ENCODE measurements at places on chromosomes 7 and 10. TPM values are rescaled to one million over a fixed set of nuclear protein-coding genes. Genes with fewer than 3 reads are reported as not detected.

GRCh38 chr7:91657483-91658071, 222.9 kb downstream of the MTERF1 start:
- H3K27ac ChIP-seq: no peak overlapping the region
- no peaks in the 10 kb centered on the region for H3K27me3 ChIP-seq
- H3K4me1 ChIP-seq: no peaks in the 10 kb centered on the region
- DNase-seq: no peak

DNA sequence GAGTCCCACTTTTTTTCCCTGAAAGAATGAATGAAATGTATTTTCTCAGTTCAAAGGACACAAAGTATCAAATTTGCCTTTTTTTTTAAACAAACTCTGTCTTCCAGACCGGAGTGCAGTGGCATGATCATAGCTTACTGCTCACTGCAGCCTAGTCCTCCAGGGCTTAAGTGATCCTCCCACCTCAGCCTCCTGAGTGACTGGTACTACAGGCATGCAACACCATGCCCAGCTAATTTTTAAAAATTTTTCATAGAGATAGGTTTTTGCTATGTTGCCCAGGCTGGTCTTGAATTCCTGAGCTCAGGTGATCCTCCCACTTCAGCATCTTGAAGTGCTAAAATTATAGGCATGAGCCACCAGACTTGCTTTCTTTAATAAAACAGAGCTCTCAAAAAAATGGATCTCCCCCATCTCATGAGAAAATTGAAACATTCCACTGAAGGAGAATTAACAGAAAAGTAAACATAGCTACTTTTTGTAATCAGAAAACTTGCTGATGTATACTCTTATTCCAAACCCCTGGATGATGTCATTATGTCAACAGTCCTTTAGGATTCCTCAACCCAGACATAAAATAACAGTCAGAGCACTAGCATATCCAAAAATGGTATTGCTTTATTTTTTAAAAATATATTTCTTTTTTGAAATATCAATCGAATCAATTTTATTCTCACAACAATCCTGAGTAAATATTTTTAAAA, 12.3 kb upstream of the TRDMT1 start:
- no peak overlapping the region for H3K4me3 ChIP-seq
- H3K4me1 ChIP-seq: peaks cover 45% of the 10 kb centered on the region
- H3K27me3 ChIP-seq: no peaks in the 10 kb centered on the region
- no peak overlapping the region for H3K27ac ChIP-seq
- no peak for DNase-seq

DNA sequence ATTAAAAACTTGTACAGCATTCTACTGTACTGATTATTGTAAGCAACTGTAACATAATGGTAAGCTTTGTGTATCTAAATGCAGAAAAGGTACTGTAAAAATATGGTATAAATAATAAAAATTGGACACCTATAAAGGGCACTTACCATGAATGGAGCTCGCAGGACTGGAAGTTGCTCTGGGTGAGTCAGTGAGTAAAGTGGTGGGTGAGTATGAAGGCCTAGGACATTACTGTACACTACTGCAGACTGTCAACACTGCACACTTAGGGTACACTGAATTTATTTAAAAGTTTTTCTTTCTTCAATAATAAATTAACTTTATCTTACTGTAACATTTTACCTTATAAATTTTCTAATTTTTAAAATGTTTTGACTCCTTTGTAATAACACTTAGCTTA, 118.6 kb upstream of the ASAH2 start:
- no peaks in the 10 kb centered on the region for H3K27me3 ChIP-seq
- DNase-seq: no peak
- no peak overlapping the region for H3K27ac ChIP-seq
- H3K36me3 ChIP-seq: no peaks in the 10 kb centered on the region
- H3K4me1 ChIP-seq: peaks cover 5% of the 10 kb centered on the region

- H3K4me1 ChIP-seq: no peaks in the 10 kb centered on the region
- H3K27ac ChIP-seq: no peak overlapping the region
- H3K27me3 ChIP-seq: no peaks in the 10 kb centered on the region
Observed at GRCh38 chr7:17105701-17106100, 192.8 kb upstream of the AHR start.

GRCh38 chr10:88986549-88987242, 3.9 kb upstream of the FAS start:
- H3K27ac ChIP-seq: no peak overlapping the region
- peak; percentile 38 for DNase-seq
- H3K36me3 ChIP-seq: no peaks in the 10 kb centered on the region
- H3K4me1 ChIP-seq: peaks cover 5% of the 10 kb centered on the region

DNA sequence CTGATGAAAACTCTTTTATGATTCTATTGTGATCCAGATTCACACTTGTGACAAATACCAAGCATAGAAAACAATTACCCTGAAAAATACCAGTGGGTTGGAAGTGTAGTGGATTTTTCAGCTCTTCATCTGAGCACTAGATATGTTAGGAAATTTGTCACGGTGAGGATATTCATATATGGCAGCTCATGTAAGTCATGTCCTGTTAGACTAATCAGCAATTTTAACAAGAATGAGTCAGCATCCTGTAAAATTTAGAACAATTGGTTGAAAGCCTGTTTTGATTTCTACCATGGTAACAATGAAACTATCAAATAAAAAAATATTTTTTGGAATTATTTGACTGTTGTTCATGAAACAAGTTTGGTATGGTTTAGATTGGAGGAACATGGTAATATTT, 334.3 kb downstream of the CACNA2D1 start:
- DNase-seq: no peak
- H3K27me3 ChIP-seq: no peaks in the 10 kb centered on the region
- H3K36me3 ChIP-seq: no peaks in the 10 kb centered on the region
- H3K27ac ChIP-seq: no peak overlapping the region
- H3K4me1 ChIP-seq: no peaks in the 10 kb centered on the region

DNA sequence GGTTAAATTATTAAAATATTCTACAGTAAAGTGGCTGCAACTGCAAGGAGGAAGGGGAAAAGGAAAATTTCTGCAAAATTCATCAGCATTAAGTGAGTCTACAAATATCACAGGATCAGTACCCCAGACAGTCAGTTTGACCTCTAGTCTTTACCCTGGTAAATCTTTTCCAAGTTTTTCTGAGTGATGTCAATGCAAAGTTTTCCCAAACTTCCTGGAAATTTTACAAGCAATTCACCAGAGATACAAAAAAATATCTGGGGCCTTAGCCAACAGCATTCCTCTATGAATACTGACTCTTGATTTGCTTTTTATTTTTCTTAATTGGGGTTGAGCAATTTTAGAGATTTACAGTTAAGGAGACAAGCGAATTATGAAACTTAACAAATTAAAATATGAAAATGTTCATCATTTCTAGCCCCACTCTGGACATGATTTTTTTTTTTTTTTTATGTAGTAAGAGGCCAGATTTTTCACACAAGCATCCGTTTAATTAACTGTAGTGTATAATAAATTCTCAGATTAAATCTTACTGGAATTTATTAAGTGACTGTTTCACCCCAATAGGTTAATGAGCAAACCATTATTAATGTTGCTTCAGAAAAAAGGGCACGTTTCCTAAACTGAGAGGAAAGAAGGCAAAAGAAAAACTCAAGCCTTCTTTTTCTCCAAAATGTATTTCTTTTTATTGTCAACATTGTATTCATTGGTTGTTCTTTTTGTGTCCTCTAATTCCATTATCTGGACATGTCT, 539.5 kb upstream of the FZD8 start:
- H3K36me3 ChIP-seq: no peaks in the 10 kb centered on the region
- no peaks in the 10 kb centered on the region for H3K27me3 ChIP-seq
- no peaks in the 10 kb centered on the region for H3K4me1 ChIP-seq
- H3K27ac ChIP-seq: no peak overlapping the region
- H3K4me3 ChIP-seq: no peak overlapping the region

DNA sequence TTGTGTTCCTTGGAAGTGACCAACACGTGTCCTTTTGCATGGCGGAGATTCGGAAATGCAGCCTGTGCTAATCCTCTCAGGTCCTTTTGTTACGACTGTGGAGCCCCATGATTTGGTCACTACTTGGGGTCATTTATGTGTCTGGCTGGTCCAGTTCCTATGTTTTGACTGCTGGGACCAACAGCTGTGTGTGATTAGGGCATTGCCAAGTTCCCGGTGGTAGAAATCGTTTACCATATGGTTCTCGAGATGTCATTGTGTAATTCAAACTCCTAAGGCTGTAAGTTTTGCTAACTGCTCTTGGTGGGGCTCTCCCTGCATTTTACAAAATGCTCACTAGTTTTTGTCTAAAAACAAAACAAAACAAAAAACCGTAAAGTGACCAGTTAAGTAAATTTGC, 62.0 kb downstream of the CCNY start:
- H3K27me3 ChIP-seq: no peaks in the 10 kb centered on the region
- no peak overlapping the region for H3K27ac ChIP-seq
- no peak for DNase-seq
- H3K4me1 ChIP-seq: peaks cover 25% of the 10 kb centered on the region

GRCh38 chr7:143003393-143004051, 23.4 kb downstream of the OR9A2 start:
- 0 out of 2 replicates have a peak, but pooled peaks cover 4% of the 10 kb centered on the region for H3K4me1 ChIP-seq
- H3K4me3 ChIP-seq: no peak overlapping the region
- no peaks in the 10 kb centered on the region for H3K27me3 ChIP-seq
- H3K36me3 ChIP-seq: no peaks in the 10 kb centered on the region
- DNase-seq: no peak

DNA sequence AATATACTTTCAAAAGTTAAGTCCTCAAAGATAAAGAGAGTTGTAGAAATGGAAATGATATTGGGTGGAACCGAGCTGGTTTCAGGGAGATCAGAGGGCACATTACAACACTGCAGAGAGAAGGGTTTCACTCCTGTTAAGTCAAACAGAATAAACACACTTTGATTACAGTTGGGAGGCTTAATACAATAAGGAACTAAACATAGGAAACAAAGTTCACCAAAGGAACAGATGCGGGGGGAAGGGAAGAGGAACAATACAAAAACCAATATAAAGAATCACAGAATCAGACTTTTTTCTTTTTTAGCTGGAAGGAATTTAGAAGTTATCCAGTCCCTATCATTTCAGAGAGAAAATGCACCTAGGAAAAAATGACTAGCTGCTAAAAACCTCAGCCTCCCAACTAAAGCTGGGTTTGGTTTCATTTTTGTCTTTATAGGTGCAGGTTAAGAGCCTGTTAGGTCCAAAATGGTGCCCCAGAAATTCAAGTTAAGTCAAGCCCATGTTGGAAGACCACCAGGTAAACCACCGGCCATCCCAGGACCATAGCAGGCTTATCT, 81.9 kb downstream of the DNMBP start:
- peaks cover 41% of the 10 kb centered on the region for H3K4me1 ChIP-seq
- H3K27ac ChIP-seq: peak overlapping the region; percentile 89
- H3K27me3 ChIP-seq: no peaks in the 10 kb centered on the region
- H3K36me3 ChIP-seq: no peaks in the 10 kb centered on the region
- peak overlapping the region; percentile 56 for H3K4me3 ChIP-seq

DNA sequence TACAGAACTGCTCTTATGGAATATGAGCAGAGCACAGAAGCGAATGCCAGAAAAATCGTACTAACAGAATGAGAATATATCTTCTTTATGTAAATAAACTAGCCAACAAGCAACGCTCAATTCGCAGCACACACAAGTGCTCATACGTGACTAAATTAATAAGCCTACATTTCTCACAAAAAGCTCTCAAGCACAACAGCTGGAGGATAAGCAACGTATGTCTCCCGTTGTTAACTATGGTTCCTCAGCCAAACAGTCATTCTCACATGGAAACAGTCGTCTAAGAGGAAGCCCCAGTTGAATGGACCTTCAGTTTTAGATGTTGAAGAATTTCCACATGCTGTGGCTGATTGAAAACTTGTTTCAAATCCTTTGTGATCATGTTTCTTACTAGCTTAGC, 110.4 kb downstream of the PKD1L1 start:
- H3K4me1 ChIP-seq: no peaks in the 10 kb centered on the region
- H3K27ac ChIP-seq: no peak overlapping the region
- H3K36me3 ChIP-seq: no peaks in the 10 kb centered on the region

SFMBT2 gene
- not detected for total RNA-seq

GDF2 gene
- total RNA-seq: not detected

AZGP1 gene
- total RNA-seq: not detected

DNAJC9 gene
- 65.2 TPM for total RNA-seq

SUGCT gene
- 9.9 TPM for total RNA-seq

TMEM229A gene
- total RNA-seq: 0.88 TPM

OPN1SW gene
- total RNA-seq: not detected

EFCAB10 gene
- total RNA-seq: not detected

GOLGA7B gene
- total RNA-seq: 0.21 TPM

All from Caco-2 (cell line).